HepG2 (cell line): ENCODE measurements at places on chromosomes 1 and 21.

DNA sequence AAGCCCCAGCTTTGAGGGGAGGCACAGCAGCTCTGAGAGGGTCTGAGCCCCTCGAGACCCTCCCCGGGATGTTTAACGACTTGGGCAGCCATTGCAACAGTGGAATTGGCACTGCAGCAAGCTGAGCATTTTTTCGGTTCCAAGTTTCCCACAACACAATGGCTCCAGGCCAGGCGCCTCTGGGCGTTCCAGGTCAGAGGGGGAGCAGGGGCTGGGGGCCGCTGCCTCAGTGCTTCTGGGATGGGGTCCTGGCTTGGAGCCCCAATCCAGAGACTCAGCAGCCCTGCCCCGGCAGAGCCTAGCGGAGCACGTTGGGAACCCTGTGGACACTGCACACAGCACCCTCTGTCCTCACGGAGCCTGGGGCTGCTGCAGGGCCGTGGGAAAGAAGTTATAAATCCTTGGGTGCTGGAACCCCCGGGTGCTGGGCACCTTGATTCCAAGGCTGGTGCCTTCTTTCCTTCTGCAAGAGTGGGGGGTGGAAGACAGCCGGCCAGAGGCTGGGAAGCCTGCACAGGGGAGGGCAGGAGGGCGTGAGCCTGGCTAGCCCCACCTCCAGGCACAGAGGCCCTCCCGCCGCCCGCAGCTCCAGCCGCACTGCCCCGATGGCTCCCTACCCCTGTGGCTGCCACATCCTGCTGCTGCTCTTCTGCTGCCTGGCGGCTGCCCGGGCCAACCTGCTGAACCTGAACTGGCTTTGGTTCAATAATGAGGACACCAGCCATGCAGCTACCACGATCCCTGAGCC, 50.1 kb downstream of the COL18A1 start:
- DNase-seq, result no peak

GRCh38 chr1:164772635-164773034, 213.7 kb downstream of the PBX1 start:
- no peak for DNase-seq

DNA sequence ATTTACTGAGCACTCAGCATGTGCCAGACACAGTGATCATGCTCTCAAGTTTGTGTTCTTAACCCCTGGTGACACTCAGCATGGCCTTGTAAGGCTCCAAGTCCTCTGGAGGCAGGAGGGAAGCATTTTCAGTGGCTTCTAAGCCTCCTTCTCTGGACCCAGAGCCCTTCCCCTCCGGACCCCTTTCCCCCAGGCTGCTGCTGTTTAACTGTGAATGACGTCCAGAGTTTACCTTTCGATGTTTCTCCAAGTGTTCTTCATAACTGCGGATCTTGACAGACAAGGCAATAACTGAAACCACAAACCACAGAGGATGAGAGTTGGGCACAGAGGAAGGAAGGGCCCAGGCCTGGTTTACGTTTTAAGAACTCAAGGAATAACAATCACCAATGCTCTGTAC, 6.5 kb downstream of the MRPS15 start:
- no peak for DNase-seq

DNA sequence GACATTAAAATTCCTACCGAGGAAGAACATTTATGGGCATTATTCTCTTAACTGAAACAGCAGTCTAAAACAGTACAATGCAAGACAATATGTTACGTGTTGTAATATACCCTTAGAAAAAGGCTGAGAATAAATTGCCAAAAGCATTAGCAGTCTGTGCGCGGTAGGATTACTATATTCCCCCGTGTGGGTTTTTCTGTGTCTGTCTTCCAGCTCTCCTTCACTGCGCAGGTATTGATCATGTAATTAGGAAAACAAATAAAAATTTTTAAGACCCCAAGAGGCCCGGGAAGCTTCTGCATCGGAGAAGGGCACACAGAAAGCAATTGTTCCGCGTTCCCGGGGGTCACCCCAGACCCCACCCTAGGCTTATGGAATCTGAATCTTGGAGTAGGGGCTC, 68.8 kb downstream of the FBXO2 start:
- DNase-seq, result no peak

- DNase-seq, result no peak
Observed at GRCh38 chr21:16978309-16978895, 534.4 kb upstream of the CXADR start.

GRCh38 chr1:7247791-7248548, 462.7 kb downstream of the CAMTA1 start:
- no peak for DNase-seq

- no peak for DNase-seq
Observed at GRCh38 chr21:26469789-26470188, 103.3 kb downstream of the CYYR1 start.

GRCh38 chr1:964691-965525, 1.4 kb upstream of the PLEKHN1 start:
- DNase-seq, result no peak

GRCh38 chr1:31524186-31524901, 52.0 kb upstream of the TINAGL1 start:
- DNase-seq, result no peak

- no peak for DNase-seq
Observed at GRCh38 chr1:97646071-97646470, 274.8 kb downstream of the DPYD start.

- DNase-seq, result peak; percentile 28
Observed at GRCh38 chr1:104132382-104132973, 382.8 kb downstream of the AMY1C start.

DNA sequence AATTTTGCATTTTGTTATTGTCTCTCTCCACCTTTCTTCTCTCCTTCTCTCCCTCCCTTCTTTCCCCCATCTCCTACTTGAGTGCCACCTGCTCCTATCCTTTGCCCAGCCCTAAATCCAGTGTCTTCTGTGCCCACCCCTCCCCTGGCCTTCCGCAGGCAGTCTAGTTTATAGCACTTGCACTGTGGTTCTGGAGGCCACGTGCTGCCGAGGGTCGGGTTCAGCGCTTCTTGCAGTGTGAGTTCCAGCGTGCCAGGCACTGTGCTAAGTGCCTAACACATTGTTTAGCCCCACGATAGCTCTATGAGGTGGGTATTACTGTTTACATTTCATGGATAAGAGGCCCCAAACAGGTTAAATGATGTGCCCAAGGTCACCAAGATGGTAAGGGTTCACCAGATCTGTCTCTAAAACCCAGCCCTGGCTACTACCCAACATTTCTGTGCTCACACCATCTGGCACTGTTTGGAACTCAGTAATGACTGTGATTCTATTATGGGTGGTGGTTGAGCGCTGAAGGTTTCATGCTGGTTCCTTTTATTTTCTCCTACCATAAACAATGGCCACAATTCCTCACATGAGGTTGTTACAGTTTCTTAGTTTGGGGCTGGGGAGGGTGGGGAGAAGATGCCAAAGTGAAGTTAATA, 14.1 kb upstream of the ATP1A4 start:
- DNase-seq, result no peak

GRCh38 chr1:200869753-200870391, 2.9 kb upstream of the GPR25 start:
- no peak for DNase-seq

DNA sequence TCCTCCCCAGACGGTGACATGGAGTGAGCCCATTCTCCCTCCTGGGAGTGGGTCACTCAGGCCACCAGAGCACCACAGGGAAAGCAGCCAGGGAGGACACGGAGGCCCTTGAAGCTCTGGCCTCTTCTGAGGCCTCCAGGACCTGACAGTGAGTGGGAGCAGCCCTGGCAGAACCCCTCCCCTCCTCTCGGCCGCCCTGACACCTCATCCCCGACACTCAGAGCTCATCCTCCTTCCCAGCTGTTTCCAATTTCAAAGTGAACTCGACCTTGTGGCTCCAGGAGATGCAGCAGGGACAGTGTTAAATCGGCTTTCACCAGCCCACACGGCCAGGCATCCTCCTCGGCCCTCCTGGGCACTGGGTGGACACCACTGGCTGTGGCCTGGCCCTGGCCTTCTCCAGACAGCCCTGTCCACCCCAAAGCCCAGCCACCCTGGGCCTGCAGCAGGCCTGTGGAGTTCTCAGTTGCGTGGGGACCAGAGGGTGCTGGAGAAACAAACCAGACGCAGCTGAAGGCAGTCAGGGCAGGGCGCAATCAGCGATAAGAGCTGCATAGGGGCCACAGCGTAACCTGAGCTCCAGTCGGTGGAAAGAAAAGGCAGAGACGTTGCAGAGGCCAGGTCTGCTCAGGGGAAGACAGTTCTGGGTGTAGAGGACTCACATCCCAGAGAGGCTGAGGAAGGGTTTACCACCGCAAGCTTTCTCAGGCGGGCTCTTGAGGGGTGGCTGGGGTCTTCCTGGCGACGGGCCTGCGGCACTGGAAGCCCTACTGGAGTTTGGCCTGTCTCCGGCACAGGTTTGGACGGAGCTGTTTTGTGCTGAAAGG, 27.1 kb downstream of the FTCD start:
- DNase-seq, result no peak

- no peak for DNase-seq
Observed at GRCh38 chr1:9265037-9265436, 27.7 kb upstream of the SPSB1 start.

DNA sequence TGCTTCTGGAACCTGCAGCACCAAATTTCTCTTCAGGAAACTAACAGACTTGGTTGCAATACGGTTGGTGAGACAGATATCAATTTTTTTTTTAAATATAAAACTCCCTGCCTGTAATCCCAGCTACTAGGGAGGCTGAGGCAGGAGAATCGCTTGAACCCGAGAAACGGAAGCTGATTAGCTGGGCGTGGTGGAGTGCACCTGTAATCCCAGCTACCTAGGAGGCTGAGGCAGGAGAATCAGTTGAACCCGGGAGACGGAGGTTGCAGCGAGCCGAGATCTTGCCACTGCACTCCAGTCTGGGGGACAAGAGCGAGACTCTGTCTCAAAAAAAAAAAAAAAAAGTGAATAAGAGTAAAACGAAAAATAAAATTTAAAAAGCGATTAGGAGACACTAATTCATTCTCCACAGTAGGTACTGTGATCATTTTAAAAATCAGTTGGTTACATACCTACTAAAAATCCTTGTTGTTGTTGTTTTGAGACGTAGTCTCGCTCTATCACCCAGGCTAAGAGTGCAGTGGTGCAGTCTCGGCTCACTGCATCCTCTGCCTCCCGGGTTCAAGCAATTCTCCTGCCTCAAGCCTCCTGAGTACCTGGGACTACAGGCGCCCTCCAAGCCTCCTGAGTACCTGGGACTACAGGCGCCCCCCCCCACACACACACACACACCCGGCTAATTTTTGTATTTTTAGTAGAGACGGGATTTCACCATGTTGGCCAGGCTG, 796 bp upstream of the RBM8A start:
- no peak for DNase-seq

DNA sequence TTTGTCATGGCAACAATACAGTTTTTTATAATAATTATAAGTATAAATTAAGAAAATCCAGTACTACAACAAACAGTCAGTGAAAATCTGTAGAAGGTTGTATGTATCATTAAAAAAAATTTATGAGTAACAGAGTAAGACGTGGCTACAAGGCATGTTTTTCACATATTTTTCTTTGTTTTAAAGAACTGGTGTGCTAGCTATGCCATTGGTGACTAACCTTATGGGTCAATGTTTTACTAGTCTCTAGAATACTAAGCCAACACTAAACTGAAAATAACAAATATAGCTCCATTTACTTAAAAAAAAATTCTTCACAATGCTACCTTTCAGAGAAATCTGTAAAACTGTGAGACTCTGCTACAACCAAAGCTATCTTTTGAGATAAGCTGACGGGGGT, 261.5 kb downstream of the ADGRL2 start:
- DNase-seq, result peak; percentile 1

GRCh38 chr1:231871878-231872277, 245.3 kb downstream of the DISC1 start:
- DNase-seq, result no peak

GRCh38 chr1:230994860-230995259, 16.0 kb downstream of the ARV1 start:
- DNase-seq, result no peak

DNA sequence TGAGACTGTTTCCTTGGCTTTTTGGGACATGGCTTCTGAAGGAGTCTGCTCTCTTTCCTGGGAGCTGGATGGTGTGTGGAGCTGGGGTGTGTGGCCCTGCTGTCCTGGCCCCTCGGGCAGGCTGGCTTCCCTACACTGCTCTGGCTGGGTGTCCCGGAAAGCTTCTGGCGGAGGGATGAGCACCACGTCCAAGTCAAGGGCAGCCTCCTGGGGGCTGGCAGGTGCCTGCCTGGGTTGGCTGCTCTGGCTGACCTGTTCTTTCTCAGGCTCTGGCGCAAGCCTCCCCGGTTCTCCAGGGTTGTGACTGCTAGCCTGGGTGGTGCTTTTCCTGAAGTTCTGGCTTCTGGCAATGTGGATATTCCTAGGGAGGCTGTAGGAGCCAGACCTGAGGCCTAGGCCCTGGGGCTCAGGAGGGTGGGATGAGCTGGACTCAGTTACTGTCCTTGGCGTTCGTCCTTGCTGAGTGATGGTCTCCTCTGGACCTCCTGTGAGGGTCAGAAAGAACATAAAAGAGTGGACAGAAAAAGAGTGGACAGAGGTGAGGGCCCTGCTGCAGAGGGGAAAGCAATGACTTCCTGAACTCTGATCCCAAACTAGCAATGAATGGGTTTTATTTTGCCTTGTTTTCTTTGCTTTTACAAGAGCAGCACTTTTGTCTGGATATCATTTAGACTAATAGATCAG, 9.4 kb downstream of the C1orf116 start:
- peak; percentile 43 for DNase-seq

GRCh38 chr21:33948096-33948950, 32.7 kb upstream of the ATP5PO start:
- DNase-seq, result no peak

DNA sequence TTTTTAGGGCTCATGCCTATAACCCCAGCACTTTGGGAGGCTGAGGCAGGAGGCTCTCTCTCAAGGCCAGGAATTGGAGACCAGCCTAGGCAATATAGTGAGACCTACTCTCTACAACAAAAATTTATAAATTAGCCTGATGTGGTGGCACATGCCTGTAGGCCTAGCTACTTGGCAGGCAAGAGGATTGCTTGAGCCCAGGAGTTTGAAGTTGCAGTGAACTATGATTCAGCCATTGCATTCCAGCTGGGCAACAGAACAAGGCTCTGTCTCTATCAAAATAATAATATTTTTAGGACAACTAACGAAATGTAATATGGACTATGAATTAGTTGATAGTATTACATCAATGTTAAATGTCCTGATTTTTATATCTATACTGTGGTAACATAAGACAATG, 68.8 kb upstream of the ARID1A start:
- DNase-seq, result no peak

GRCh38 chr1:26022404-26022779, 817 bp downstream of the EXTL1 start:
- no peak for DNase-seq

- no peak for DNase-seq
Observed at GRCh38 chr1:9062021-9062471, 7.4 kb downstream of the SLC2A5 start.

DNA sequence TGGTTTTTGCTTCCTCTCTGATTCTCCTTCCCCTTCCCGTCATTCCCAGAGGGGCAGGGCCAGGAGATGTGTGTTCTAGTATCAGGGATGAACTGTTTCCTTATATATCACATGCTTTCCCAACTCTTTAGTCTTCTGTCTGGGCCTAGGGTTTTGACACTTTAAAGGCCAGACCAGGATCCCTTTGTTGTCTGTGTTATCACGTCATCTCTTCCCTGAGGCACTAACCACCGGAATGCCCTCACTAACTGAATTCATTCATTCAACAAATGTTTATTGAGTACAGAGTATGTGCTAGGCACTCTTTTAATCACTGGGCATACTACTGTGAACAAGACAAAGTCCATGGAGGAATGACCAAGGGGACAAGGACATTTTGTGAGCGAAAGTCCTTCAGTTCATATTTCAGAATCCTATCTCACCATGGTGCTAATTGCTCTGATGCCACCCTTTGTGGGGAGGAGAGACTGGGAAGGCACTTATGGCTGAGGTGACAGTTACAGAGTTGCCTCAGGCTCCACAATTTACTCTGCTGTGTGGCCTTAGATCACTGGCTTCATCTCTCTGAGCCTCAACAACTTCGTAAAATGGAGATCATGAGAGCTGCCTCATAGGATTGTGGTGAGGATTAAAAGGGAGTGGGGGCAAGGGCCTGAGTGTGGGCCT, 12.0 kb upstream of the ZNF362 start:
- DNase-seq, result peak; percentile 80
